ENCODE measurements at places on chromosomes 13 and 19. TPM values are rescaled to one million over a fixed set of nuclear protein-coding genes. Genes with fewer than 3 reads are reported as not detected.

- DNase-seq: peak; percentile 79
Measured at GRCh38 chr13:80086304-80086721, 254.6 kb downstream of the SPRY2 start.

GRCh38 chr13:113140677-113141600 lies 17.5 kb upstream of the PROZ start:
- no peak for DNase-seq

The ZNF534 gene
- total RNA-seq: not detected

DNA sequence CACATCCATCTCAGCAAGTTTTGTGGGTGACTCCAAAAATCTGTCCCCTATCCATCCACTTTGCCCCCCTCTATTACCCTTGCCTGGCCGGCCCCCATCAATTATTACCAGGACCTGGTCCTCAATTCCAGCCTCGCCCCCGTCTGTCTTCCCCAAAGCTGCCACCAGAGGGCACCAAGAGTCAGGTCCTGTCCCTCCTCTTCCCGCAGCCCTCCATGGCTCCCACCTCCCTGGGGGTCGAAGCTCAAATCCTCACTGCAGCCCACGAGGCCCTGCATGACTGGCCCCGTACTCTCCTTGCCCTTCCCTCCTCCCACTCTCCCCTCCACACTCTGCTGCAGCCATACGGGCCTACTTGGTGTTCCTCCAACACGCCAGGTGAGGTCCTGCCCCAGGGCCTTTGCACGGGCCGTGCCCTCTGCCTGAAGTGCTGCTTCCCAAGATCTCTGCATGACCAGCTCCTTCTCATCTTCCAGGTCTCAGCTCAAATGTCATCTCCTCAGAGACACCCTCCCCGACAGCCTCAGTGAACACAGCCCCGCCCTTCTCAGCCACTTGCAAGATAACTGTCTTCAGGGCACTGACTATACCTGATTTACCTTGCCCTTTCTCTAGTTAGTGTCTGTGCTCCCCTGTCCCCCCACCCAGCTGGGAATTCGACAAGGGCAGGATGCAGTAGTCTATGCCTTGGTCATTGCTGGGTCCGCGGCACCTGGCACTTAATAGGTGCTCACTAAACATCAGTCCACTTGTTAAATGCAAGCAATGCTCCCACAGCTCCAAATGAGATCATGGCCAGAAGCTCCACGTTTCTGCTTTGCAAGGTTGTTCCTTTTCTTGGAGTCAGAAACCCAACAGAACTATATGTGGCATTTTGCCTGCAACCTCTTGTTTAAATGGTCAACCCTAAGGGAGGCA lies 16.8 kb upstream of the SEMA6B start:
- DNase-seq: peak; percentile 55

GRCh38 chr19:18290302-18291018 lies 9.0 kb upstream of the JUND start:
- no peak for DNase-seq

The NBEA gene
- not detected for total RNA-seq

- DNase-seq: no peak
Measured at GRCh38 chr13:43424412-43424811, 362.4 kb downstream of the ENOX1 start.

The NANOS3 gene
- not detected for total RNA-seq

DNA sequence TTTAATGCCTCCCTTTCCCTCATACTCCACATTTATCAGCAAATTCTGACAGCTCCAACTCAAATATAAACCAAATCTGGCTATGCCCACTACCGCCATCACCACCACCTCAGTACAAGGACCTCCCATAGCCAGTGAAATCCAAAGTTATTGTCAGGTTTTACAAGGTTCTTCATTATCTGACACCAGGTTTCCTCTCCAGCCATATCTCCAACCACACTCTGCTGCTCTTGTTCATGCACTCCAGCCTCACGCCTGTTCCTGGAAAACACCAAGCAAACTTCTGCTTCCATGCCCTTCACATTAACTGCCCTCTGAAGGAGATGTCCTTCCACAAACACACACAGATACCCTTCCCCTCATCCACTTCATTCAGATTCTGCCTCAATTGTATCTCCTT lies 102.2 kb upstream of the MIR17HG start:
- DNase-seq: no peak

The PBX4 gene
- 2.5 TPM for total RNA-seq

The LRRC4B gene
- not detected for total RNA-seq

The ADGRE1 gene
- total RNA-seq: not detected

GRCh38 chr19:13060964-13061927 lies 41.4 kb downstream of the LYL1 start:
- DNase-seq: peak; percentile 86

- DNase-seq: no peak
Measured at GRCh38 chr13:40060296-40061007, 405.0 kb downstream of the COG6 start.

DNA sequence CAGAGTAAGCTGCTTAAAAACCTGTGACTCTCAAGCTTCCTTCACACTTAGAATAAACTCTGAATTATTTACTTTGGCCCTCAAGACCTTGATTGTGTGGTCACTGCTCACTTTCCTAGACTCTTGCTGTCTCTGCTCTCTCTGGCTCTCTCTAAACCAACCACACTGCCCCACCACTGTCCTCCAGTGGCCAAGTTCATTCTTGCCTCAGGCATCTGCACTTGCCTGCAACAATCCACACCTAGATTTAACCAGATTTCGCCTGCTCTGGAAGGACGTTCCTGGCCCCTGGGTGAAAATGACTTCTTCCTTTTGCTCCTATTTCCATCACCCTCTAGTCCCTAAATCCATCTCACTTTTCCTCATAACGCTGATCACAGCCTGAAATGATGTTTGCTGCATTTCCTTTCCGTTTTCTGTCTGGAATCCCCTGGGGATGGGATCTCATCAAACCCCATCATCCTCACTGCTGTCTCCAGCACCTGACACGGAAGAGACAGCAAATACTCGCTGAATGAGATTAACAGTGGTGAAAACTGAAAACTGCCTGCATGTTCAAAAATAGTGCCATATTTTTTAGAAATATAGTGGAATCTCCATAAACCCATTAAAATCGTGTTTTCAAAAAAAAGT lies 232.6 kb downstream of the UQCRFS1 start:
- peak; percentile 9 for DNase-seq

The ZNF90 gene
- not detected for total RNA-seq

GRCh38 chr13:75882261-75882660 lies 246.1 kb downstream of the LMO7 start:
- no peak for DNase-seq

- DNase-seq: no peak
Measured at GRCh38 chr13:42380420-42381164, 108.6 kb downstream of the AKAP11 start.

DNA sequence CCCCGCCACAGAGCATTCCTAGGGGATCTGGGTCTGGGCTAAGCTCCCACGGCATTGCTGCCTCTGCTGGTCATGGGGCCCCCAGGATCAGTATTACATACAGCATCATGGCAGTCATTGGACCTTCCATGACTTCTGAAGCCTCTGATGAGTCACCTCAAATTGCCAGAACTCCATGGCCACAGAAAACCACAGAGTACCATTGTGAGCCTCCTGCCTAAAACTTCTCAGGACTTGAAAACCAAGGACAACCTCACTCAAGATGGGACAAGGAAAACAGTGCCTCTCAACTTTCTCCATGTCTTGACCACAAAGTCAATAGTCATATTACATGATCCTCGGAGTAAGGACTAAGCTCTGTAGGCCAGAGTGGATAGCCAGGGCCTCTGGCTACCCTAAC lies 306.0 kb downstream of the GPC5 start:
- no peak for DNase-seq

DNA sequence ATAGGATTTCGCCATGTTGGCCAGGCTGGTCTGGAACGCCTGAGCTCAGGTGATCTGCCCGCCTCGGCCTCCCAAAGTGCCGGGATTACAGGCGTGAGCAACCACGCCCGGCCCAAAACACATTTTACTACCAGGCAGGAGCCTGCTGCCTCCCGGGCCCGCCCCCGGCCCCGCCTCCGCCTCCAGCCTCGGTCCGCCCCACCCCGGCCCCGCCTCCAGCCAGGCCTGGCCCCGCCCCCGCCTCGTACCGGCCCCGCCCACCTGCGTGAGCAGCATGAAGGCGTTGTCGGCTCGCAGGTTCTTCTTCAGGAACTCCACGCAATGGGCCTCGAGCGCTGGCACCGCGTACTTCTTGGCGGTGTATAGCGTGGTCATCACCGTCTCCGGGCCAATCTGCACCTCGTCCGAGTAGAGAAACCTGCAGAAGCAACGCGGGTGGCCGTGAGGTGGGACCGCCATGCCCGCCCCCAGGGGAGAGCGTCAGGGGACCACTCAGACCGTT lies 22.7 kb downstream of the BTBD2 start:
- DNase-seq: no peak

The GAPDHS gene
- not detected for total RNA-seq

DNA sequence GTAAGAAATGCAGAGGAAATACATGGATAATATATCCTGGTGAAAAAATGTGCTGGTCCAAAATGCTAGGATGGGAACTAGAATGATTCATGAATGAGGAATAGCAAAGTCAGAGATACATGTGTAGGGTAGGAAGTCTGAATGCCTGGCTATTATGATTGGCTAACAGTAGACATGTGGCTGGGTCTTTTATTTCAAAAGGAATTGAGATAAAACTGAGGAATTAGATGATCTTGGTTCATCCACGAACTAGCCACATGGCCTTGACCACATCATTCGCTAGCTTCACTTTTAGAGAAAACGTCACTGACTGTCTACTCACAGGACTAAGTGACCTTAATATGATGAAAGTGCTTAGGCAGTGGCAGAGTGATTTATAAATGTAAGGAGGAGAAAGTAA lies 103.1 kb downstream of the TRPC4 start:
- no peak for DNase-seq

DNA sequence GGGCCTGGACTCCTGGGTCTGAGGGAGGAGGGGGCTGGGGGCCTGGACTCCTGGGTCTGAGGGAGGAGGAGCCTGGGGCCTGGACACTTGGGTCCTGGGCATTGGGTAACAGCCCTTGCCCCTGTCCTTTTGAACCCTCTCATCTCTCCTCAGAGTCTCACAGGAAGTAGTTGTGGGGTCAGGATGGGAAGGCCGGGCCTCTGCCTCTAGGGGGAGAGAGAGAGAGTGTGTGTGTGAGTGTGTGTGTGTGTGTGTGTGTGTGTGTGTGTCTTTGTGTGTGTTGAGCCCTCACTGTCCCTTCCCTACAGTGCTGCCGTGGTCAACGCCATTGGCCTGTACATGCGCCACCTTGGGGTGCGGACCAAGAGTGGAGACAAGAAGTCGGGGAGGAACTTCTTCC lies 10.9 kb downstream of the ARHGEF1 start:
- DNase-seq: peak; percentile 56

DNA sequence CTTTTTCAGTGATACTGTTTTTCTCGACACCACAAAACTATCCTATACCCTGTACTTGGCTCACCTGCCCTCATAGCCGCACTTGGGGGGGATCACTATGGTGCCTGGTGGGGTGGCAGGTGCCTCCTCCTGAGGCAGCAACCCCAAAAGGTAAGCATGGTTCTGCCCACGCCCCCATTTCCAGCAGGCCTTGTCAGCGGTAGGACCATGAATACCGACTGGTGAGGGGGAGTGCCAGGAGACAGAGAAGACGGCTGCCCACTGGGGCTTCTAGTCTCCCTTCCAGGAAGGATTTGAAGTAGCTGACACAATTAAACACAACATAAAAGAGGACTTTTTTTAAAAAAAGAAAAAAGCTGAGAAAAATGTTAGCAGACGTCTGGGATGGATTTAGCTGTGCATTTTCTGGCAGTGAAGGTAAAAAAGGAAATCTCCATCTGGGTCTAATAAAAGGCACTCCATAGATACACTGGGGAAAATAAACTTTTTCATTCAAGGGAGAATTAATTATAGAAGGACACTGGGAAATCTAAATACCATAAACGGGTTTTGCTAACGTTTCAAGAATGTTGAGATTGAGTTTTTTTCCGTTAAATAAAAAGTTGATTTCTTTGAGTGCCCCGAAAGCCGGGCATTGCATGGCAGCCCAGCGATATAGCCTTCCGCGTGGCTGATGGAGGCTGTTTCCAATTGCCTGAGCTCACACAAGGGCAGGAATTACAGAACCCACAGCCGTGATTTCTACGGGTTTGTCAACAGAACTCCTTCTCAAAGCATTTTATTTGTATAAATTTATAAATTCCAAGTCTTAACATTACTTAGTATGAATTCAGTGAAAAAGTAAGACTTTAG lies 45.1 kb downstream of the ATP11A start:
- DNase-seq: no peak

- DNase-seq: no peak
Measured at GRCh38 chr19:51127755-51128154, 3.0 kb downstream of the SIGLEC9 start.

DNA sequence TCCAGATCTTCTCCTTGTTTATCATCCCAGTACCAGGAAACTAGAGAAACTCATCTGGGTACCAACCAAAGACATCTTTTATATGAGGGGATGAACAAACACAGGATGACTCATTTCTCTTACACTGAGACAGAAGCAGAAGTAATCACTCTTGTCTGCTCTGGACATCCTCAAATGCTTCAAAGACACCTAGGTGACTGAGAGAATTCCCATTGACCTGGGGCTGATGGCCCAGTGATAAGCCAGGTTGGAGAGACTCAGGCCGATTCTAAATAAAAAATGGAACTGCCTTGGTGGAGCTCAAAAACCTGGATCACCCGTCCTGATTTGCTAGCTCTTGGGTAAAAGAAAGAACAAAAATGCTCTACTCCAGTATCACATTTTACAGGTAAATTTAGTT lies 182.2 kb downstream of the ZNF486 start:
- no peak for DNase-seq

All from HT-29 (cell line).